Small intestine (tissue), 16 donors: ENCODE measurements at places on chromosomes 16 and 17. TPM values are rescaled to one million over a fixed set of nuclear protein-coding genes. Genes with fewer than 3 reads are reported as not detected.

SDK2 gene
- polyA plus RNA-seq = under 0.01 TPM

MYO15A gene
- 2.5 TPM for polyA plus RNA-seq

C17orf78 gene
- polyA plus RNA-seq = 4.0 TPM

PLA2G10 gene
- 5.7 TPM for polyA plus RNA-seq

ZP2 gene
- polyA plus RNA-seq = 0.30 TPM

MILR1 gene
- polyA plus RNA-seq = 2.0 TPM

TEKT1 gene
- polyA plus RNA-seq = not detected

MIF4GD gene
- 19.7 TPM for polyA plus RNA-seq

C16orf74 gene
- 5.6 TPM for polyA plus RNA-seq

CTRB2 gene
- polyA plus RNA-seq = 0.34 TPM

FOXK2 gene
- polyA plus RNA-seq = 17.2 TPM
